ENCODE measurements at places on chromosomes 11 and 22.

DNA sequence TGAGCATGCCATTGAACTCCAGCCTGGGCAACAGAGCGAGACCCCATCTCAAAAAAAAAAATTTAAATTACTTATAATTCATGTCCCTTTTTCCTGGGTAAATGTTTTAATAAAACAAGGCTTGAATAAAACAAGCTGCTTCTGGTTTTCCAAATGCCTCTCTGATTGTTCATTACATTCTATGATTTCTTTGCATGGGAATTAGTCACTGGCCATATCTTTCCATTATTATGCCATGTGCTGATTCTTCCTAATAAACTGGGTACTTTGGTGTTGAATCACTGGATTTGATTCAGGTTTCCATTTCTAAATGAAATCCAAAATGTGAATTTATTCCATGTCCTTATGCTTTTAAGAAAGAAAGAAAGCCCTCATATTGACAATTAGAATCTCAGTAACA, 42.6 kb downstream of the ZNF215 start:
- no peak for DNase-seq
- H3K36me3 ChIP-seq = no peaks in the 10 kb centered on the region
- peaks cover 9% of the 10 kb centered on the region for H3K27me3 ChIP-seq
- H3K4me1 ChIP-seq = no peaks in the 10 kb centered on the region
- H3K27ac ChIP-seq = no peak overlapping the region
- H3K4me3 ChIP-seq = no peak overlapping the region

- no peak for DNase-seq
- no peaks in the 10 kb centered on the region for H3K4me1 ChIP-seq
- no peak overlapping the region for H3K27ac ChIP-seq
- H3K27me3 ChIP-seq = no peaks in the 10 kb centered on the region
These were observed 52.4 kb upstream of the RBFOX2 start for GRCh38 chr22:36081023-36081431.

DNA sequence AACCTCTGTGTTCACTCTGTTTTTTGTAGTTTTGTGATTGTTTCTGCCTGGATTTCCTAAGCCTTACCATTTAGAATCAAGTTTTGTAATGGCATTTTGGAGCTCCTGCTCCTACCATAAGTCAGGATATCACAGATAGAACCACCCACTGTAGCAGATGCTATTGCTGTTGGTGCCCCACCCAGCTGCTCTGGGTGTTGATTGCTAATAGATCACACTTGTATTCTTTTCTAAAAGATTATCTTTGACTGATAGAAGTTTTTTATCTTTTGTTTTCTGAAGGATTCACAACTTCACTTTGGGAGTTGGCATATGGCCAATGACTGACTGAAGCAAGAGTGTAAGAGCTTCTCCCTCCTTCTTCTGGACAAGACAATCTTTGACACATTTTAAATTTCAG, 76.0 kb downstream of the EHF start:
- H3K36me3 ChIP-seq = no peaks in the 10 kb centered on the region
- H3K4me3 ChIP-seq = no peak overlapping the region
- no peak overlapping the region for H3K27ac ChIP-seq
- no peak for DNase-seq
- no peaks in the 10 kb centered on the region for H3K4me1 ChIP-seq

GRCh38 chr22:37487129-37487528, 945 bp upstream of the MFNG start:
- no peaks in the 10 kb centered on the region for H3K27me3 ChIP-seq
- peak overlapping the region; percentile 97 for H3K4me3 ChIP-seq
- no peak for DNase-seq
- peak overlapping the region; percentile 90 for H3K27ac ChIP-seq
- peaks cover 13% of the 10 kb centered on the region for H3K36me3 ChIP-seq
- peaks cover 62% of the 10 kb centered on the region for H3K4me1 ChIP-seq

DNA sequence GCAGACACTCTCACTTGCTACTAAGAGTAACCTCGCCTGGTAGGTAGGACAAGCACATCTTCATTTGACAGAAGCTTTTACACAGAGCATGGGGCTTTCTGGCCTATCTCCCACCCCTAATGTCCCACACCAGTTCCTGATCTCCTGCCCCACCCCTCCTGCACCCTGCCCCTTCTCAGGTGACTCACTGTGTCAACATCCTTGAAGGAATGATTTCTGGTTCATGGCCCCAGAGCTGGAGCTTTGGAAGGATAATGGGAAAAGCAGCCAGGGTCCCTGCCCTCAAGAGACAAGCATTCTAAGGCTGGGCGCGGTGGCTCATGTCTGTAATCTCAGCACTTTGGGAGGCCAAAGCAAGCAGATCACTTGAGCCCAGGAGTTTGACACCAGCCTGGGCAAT, 47.2 kb downstream of the LRFN4 start:
- no peaks in the 10 kb centered on the region for H3K36me3 ChIP-seq
- no peak for DNase-seq
- no peaks in the 10 kb centered on the region for H3K4me1 ChIP-seq
- no peaks in the 10 kb centered on the region for H3K27me3 ChIP-seq

- H3K36me3 ChIP-seq = no peaks in the 10 kb centered on the region
- H3K27ac ChIP-seq = no peak overlapping the region
- DNase-seq = no peak
- H3K4me1 ChIP-seq = peaks cover 3% of the 10 kb centered on the region
These were observed 2.7 kb downstream of the FAT3 start for GRCh38 chr11:92227230-92227814.

DNA sequence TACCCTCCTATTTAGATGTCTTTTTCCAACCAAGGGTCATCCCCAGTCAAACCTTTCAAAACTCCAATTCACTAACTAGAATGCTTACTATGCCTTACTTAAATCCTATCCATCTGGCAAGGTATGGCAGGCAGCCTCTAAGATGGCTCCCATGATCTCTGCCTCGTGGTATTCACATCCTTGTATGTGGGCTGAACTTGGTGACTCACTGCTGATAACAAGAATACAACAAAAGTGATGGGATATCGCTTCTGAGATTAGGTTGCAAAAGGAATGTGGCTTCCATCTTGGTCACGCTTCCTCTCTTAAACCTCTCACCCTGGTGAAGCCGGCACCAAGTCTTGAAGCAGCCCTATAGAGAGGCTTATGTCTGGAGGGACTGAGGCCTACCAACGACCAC, 29.6 kb upstream of the UPB1 start:
- DNase-seq = no peak
- H3K36me3 ChIP-seq = no peaks in the 10 kb centered on the region
- H3K27me3 ChIP-seq = no peaks in the 10 kb centered on the region

DNA sequence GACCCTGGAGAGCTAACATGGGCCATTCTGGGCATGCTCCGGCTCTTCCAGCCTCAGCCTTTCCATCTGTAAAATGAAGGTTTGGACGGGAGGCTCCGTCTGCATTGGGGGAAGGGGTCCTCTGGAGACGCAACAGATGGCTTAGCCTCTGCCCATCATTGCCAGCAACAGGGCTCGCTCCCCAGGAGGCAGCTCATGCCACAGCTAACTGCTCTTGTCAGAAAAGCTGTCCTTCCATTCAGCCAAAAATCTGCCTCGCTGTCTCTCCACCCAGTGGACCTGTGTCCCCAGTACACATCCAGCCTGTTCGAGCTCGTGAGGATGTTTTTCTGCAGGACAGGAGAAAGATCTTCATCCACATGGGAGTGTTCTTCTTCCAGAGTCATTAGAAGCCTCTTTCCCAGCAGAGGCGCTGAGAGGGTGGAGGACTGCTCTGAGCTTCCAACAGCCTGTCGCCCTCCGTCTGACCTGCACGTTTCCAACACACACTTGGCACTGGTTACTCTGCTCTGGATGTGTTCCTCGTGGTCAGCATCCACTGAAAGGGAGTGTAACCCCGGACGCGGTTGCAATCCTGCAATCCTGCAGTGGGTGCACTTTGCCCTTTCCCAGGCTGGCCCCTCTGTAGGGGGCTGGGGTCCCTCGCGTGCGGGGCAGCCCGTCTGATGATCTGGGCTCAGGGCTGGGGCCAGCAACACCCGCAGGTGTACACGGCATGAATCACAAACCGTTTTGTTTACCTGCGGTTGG, 1340.9 kb downstream of the TBC1D22A start:
- peaks cover 14% of the 10 kb centered on the region for H3K4me1 ChIP-seq
- H3K27me3 ChIP-seq = peaks cover 19% of the 10 kb centered on the region
- no peak for DNase-seq
- no peak overlapping the region for H3K27ac ChIP-seq
- no peak overlapping the region for H3K4me3 ChIP-seq
- no peaks in the 10 kb centered on the region for H3K36me3 ChIP-seq

GRCh38 chr11:28108958-28109357, 770 bp downstream of the METTL15 start:
- no peaks in the 10 kb centered on the region for H3K27me3 ChIP-seq
- H3K4me1 ChIP-seq = peaks cover 33% of the 10 kb centered on the region
- no peak for DNase-seq
- H3K27ac ChIP-seq = peak overlapping the region; percentile 98
- peaks cover 18% of the 10 kb centered on the region for H3K36me3 ChIP-seq

GRCh38 chr11:96567667-96568066, 177.9 kb downstream of the JRKL start:
- H3K27ac ChIP-seq = no peak overlapping the region
- no peaks in the 10 kb centered on the region for H3K36me3 ChIP-seq
- no peaks in the 10 kb centered on the region for H3K4me1 ChIP-seq
- no peak for DNase-seq

- no peaks in the 10 kb centered on the region for H3K4me1 ChIP-seq
- H3K36me3 ChIP-seq = peaks cover 2% of the 10 kb centered on the region
- no peak for DNase-seq
- H3K4me3 ChIP-seq = no peak overlapping the region
- peaks cover 2% of the 10 kb centered on the region for H3K27me3 ChIP-seq
These were observed 11.2 kb downstream of the ROBO4 start for GRCh38 chr11:124886476-124886875.

DNA sequence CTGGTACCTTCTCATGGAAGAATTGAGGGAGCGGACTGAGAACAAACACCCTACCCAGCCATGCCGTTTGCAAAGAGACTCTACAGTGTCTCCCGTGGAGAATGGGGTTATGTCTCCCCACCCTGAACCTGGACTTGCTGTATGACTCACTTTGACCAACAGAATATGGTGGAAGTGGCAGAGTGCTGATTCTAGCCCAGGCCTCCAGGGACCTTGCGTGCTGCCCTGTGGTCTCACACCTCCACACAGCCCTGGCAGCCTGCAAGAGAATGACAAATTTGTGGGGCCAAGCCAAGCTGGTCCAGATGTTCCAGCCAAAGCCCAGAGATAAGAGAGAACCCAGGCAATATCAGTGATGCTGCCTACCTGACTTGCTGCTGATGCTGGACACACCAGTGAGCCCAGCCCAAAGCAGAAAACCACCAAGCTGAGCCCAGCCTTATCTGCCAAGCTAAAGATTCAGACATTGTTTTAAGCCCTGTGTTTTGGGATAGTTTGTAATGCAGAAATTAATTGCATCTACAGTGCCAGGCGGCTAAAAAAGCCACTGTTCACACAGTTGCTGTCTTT, 8.1 kb upstream of the LINC01488 start:
- no peaks in the 10 kb centered on the region for H3K36me3 ChIP-seq
- H3K4me1 ChIP-seq = no peaks in the 10 kb centered on the region
- no peak for DNase-seq
- no peak overlapping the region for H3K4me3 ChIP-seq

GRCh38 chr22:41925783-41926460, 684 bp downstream of the TNFRSF13C start:
- no peak overlapping the region for H3K27ac ChIP-seq
- H3K4me1 ChIP-seq = peaks cover 28% of the 10 kb centered on the region
- H3K36me3 ChIP-seq = peaks cover 3% of the 10 kb centered on the region
- H3K4me3 ChIP-seq = peak overlapping the region; percentile 63
- H3K27me3 ChIP-seq = peaks cover 6% of the 10 kb centered on the region

GRCh38 chr22:29078036-29078868, 5.4 kb downstream of the KREMEN1 start:
- H3K27me3 ChIP-seq = peaks cover 41% of the 10 kb centered on the region
- H3K4me3 ChIP-seq = no peak overlapping the region
- no peaks in the 10 kb centered on the region for H3K36me3 ChIP-seq
- no peak overlapping the region for H3K27ac ChIP-seq
- H3K4me1 ChIP-seq = peaks cover 5% of the 10 kb centered on the region
- no peak for DNase-seq

DNA sequence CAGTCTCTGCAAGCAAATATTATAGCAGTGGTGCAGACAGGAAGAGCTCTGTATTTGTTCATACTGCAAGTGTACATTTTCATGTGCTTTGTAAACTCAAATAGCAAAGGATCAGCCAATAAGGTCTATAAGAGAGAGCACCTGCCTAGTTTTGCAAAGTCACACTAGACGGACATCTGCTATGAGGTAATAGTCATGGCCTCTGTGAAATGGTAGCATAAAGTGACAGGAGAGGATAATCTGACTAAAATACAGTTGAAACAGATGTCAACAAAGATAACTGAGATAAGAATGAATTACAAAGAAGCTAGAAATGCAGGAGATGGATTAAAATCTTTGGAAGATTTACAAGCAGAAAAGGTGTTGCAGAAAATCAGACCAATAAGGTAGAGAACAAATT, 70.6 kb upstream of the SPON1 start:
- no peaks in the 10 kb centered on the region for H3K27me3 ChIP-seq
- no peak overlapping the region for H3K4me3 ChIP-seq
- peaks cover 3% of the 10 kb centered on the region for H3K4me1 ChIP-seq
- no peak for DNase-seq
- H3K27ac ChIP-seq = no peak overlapping the region
- no peaks in the 10 kb centered on the region for H3K36me3 ChIP-seq

- H3K4me1 ChIP-seq = no peaks in the 10 kb centered on the region
- H3K4me3 ChIP-seq = no peak overlapping the region
- H3K36me3 ChIP-seq = no peaks in the 10 kb centered on the region
- peaks cover 18% of the 10 kb centered on the region for H3K27me3 ChIP-seq
- no peak for DNase-seq
- H3K27ac ChIP-seq = no peak overlapping the region
These were observed 15.2 kb upstream of the OR10Q1 start for GRCh38 chr11:58243954-58244353.
